HAP-1 (cell line): ENCODE measurements at places on chromosomes 6 and 20.

GRCh38 chr6:52420668-52421358, 671 bp downstream of the EFHC1 start:
- DNase-seq: peak; percentile 71

DNA sequence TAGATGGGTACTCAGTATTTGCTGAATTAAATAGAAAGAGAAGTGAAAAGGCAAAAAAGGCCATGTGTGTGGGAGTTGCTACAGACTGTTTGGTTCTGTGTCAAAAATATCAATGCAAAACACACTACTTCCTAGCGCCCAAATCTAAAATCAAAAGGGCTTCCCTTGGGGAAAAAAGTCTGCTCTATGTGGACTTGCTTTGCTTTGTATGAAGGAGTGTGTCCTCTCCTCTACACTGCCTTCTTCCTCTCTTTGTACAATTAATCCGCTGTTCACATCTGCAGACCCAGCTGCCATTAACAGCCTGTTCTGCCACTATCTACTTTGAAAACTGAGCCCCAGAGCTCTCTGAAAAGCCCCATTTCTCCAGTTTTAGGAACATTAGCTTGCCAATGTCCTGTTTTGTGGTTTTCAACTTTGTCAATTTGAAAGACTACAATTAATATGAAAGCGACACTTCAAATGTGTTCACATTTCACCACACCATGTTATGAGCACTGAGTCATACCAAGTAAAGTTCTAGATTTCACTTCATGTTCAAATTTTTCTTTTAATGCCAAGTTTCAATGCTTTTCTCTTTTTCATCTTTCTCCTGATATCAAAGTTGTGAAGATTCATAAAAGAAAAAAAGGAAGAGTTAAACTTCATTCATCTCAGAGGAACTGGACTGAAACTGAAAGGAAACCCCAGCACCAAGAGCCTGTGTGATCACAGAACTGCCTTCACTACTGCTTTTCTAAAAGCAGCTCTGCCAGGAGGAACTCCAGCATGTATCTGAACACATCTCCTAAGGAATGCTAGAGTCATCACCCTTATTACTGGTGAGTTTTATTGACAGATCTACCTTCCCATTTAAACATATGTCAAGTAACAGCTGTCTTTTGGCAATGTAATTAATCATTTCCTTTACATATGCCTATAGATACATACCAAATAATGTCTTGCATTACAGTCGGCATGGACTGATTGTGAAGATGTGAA, 102.6 kb downstream of the KIF13A start:
- no peak for DNase-seq

GRCh38 chr20:37378785-37379598, 33.1 kb downstream of the SRC start:
- no peak for DNase-seq

GRCh38 chr6:94175465-94175864, 756.1 kb upstream of the EPHA7 start:
- DNase-seq: no peak

GRCh38 chr6:15378866-15379265, 133.0 kb downstream of the JARID2 start:
- DNase-seq: no peak

DNA sequence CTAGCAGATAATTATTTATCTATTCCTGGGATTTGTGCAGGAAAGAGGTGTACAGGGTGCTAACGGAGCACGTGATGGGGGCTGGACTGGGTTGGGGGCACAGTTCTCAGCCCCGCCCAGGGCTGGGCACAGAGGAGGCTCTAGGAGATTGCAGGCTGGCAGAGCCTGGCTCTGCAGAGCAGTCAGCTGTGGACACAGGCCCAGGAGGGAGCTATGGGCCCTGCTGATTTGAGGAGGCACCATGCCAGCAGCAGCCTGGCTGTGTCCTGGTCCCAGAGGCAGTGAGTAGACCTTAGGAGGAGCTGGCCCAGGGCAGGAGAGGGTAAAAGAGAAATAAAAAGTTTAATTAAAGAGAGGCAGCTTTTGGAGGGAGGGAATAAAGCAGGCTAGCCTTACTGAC, 19.3 kb downstream of the MAFB start:
- DNase-seq: no peak

- no peak for DNase-seq
These were observed 35.1 kb upstream of the SALL4 start for GRCh38 chr20:51837436-51837835.

GRCh38 chr6:137754866-137755265, 112.2 kb upstream of the TNFAIP3 start:
- no peak for DNase-seq

- DNase-seq: no peak
These were observed 1.9 kb downstream of the TRIB3 start for GRCh38 chr20:382291-383115.

DNA sequence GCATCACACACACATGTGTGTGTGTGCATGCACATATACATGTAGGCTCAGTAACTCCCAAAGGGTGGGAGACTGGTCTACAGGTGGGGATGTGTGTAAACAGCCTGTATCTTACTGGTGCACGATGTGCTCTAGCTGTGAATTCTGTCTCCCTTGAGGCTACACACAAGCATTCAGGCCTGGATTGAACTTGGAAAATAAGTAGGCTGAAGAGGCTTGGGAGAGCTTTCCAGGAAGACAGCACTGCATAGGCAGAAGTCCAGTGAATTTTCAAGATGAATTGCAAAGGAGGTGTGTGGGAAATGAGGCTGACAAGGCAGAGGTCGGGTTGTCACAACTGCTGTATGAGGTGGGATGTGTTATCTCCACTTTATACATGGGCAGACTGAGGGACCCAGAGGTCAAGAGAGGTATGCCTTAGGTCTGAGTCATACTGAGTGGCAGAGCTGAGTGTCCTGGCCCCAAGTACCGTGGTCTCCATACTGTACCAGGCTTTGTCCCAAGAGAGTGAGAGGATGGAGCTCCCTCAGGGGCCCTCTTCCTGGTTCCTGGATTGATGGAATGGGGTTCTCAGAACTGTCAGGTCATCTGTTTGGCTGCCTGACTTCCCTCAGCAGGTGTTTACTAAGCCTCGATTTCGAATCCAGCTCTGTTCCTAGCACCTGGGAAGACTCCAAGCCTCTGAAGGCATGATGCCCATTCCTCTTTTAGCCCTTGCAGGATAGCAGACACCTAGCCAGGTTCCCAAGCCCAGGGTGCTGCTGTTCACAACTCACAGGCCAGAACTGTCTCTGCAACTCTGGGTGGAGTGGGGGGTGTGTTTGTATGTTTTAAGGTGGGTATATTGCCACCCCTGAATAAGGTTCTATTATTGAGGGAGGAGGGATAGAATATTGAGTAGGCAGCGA, 14.4 kb downstream of the SNPH start:
- DNase-seq: no peak

DNA sequence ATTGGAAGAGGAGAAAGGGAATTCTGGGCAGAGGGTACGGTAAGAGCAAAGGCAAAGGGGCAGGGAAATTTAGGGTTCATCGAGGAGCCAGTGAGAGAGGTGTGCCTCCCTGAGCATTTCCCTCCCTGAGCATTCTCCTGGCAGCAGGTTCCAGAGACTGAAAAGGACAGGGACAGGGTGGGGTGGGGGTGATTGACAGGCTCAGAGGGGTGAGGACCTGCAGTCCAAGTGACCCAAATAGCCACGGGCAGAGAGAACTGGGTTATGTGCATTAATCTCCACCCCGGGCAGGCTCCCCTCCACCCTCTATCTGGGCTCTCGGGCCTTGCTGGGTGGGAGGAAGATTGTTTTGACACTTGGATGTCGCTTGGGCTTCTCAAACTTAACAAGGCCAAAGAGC, 69.5 kb downstream of the KCNB1 start:
- DNase-seq: no peak

DNA sequence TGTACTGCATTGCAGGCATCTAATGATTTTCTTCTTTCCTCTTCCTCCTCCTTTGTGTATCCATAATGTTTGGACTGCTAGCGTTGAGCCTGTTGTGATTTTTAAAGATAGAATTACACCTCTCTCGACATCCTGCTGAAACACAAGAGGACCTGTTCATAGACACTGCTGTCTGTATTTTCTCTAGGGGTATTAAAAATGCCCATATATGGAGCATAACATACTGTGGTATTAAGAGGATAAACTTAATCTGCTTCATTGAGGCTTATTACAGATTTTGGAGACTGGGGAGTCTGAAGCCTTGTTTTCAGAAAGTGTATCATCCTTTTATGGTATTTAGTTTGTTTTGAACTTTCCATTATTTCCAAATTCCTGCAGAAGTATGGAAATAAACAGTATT, 414.3 kb downstream of the CDKAL1 start:
- no peak for DNase-seq

DNA sequence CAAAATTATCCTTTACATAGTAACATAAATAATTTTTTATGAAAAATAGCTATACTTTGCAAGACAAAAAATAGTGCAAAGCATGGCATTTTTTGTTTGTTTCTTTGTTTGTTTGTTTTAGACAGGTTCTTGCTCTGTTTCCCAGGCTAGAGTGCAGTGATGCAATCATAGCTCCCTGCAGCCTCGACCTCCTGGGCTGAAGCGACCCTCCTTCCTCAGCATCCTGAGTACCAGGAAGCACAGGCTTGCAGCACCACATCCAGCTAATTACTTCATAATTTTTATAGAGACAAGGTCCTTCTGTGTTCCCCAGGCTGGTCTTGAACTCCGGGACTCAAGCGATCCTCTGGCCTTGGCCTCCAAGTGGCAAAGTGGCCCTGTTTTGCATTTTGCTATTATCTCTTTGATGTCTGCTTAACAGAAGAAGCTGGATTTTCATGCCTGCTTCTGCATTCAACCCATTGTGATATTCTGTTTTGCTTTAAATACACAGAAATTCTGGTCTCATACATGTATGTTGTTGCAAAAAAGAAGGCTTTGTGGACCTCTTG, 49.4 kb upstream of the ZMYND8 start:
- no peak for DNase-seq

- no peak for DNase-seq
These were observed 143.3 kb upstream of the PREP start for GRCh38 chr6:105545947-105546731.
